ENCODE measurements at places on chromosomes 7 and 10.

GRCh38 chr10:68559251-68559650 is 886 bp upstream of the TET1 start:
- peaks cover 28% of the 10 kb centered on the region for H3K27me3 ChIP-seq
- no peak for DNase-seq
- no peak overlapping the region for H3K4me3 ChIP-seq
- no peak overlapping the region for H3K27ac ChIP-seq

- no peaks in the 10 kb centered on the region for H3K27me3 ChIP-seq
- DNase-seq: no peak
- no peak overlapping the region for H3K27ac ChIP-seq
- H3K4me1 ChIP-seq: no peaks in the 10 kb centered on the region
- no peaks in the 10 kb centered on the region for H3K36me3 ChIP-seq
These were observed 233.3 kb downstream of the NSUN6 start for GRCh38 chr10:18417950-18418527.

GRCh38 chr7:143299840-143300239 is 11.7 kb downstream of the CASP2 start:
- peaks cover 14% of the 10 kb centered on the region for H3K4me1 ChIP-seq
- no peak overlapping the region for H3K4me3 ChIP-seq
- peaks cover 34% of the 10 kb centered on the region for H3K36me3 ChIP-seq
- no peaks in the 10 kb centered on the region for H3K27me3 ChIP-seq
- H3K27ac ChIP-seq: no peak overlapping the region

GRCh38 chr7:19404912-19405329 is 259.7 kb upstream of the FERD3L start:
- no peak overlapping the region for H3K27ac ChIP-seq
- no peak overlapping the region for H3K4me3 ChIP-seq
- H3K4me1 ChIP-seq: peaks cover 18% of the 10 kb centered on the region

- H3K4me1 ChIP-seq: no peaks in the 10 kb centered on the region
- H3K4me3 ChIP-seq: no peak overlapping the region
- DNase-seq: no peak
- no peak overlapping the region for H3K27ac ChIP-seq
These were observed 269.1 kb downstream of the PRKG1 start for GRCh38 chr10:51343391-51343790.

DNA sequence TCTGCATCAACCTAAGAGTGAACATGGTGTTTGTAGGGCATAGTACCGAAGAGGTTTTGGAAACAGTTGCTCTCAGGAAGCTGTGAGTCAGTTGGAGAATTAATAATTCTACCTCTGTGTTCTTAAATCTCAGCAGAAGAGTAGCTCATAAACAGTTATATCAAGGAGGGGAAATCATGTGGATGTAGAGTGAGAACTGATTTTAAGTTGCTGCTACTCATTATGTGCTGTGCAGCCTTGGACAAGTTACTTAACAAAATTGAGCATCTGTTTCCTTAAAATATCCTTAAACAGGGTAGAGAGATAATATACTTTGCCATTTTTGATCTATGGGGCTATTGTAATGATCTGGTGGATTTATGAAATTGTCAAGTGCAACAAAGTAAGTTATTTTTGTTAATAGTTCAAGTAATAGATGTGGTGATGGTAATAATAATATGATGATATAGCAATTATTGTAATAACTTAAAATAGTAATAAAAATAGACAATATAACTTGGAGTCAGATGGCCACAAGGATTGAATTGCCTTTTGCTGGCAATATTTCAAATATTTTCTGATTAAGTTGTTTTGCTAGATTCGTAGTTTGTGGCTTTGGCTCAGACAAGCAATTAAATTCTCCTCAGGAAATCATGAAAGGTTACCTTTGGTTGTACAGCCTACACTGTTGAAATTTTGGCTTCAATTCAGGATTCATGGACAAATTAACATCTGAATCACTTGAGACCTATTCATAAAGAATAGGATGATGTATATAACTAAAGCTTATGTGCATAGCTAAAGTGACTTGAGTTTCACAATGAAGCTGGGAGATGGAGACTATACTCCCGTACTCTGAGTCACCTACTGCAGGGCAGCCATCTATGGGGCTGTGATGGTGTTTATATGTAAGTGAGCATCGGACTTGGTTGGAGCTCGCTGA is 228.5 kb downstream of the CDK14 start:
- H3K4me3 ChIP-seq: no peak overlapping the region
- H3K27ac ChIP-seq: no peak overlapping the region
- no peak for DNase-seq
- peaks cover 7% of the 10 kb centered on the region for H3K4me1 ChIP-seq
- H3K36me3 ChIP-seq: no peaks in the 10 kb centered on the region

GRCh38 chr10:26950934-26951333 is 90.2 kb upstream of the ABI1 start:
- no peaks in the 10 kb centered on the region for H3K36me3 ChIP-seq
- DNase-seq: no peak
- H3K27me3 ChIP-seq: no peaks in the 10 kb centered on the region
- H3K4me3 ChIP-seq: no peak overlapping the region
- no peak overlapping the region for H3K27ac ChIP-seq

DNA sequence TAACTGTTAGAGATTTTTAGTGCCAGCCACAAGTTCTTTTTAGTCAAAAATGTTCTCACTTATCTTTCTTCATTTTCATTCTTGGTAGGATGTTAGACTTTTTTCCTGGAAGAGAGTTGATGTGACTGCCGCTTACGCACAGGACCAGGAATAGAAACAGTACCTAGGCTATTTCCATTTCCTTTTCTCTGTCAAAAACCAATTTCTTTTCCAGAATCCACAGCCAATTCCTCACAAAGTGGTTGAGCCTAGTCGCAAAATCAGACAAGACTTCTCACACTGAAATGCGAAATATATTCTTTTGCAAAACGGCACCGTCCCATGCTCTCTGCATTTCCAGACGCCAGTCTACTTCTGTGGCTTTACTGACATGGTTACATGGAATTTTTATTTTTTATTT is 394.2 kb downstream of the GALNT17 start:
- H3K36me3 ChIP-seq: no peaks in the 10 kb centered on the region
- DNase-seq: no peak
- no peaks in the 10 kb centered on the region for H3K4me1 ChIP-seq
- H3K4me3 ChIP-seq: no peak overlapping the region
- H3K27me3 ChIP-seq: no peaks in the 10 kb centered on the region
- no peak overlapping the region for H3K27ac ChIP-seq

DNA sequence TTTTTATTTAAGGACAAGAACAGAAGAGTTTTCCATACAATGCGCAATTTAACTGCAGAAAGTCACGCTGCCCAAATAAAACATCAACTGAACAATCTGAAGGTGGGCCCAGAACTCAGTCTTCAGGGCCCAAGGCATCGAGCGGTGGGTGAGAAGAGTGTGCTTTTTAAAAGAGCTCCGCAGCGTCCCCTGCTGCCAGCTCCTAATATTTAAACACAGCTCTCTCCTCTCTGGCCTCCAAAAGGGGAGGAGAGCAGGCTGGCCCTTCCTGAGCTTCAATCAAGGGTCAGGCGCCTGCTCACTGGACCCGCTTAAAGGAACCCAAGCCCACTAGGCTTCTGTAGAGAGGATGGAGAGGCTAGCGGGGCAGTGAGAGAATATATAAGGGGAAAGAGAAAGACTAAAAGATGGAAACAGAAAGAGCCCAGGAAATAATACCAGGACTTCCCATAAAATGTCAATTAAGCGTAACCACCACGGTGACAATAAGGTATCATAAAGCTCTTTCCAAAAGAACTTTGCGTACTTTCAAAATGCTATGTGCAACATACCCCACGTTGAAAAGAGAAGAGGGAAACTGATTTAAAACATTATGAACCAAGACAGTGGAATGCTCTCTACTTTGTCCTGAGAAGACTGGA is 2.8 kb downstream of the FAM53B start:
- peak; percentile 70 for DNase-seq
- H3K36me3 ChIP-seq: peaks cover 15% of the 10 kb centered on the region
- H3K4me1 ChIP-seq: peaks cover 29% of the 10 kb centered on the region
- H3K4me3 ChIP-seq: peak overlapping the region; percentile 51

GRCh38 chr7:2148189-2148588 is 84.6 kb downstream of the MAD1L1 start:
- no peak overlapping the region for H3K4me3 ChIP-seq
- no peaks in the 10 kb centered on the region for H3K27me3 ChIP-seq
- H3K4me1 ChIP-seq: no peaks in the 10 kb centered on the region
- peaks cover 11% of the 10 kb centered on the region for H3K36me3 ChIP-seq

DNA sequence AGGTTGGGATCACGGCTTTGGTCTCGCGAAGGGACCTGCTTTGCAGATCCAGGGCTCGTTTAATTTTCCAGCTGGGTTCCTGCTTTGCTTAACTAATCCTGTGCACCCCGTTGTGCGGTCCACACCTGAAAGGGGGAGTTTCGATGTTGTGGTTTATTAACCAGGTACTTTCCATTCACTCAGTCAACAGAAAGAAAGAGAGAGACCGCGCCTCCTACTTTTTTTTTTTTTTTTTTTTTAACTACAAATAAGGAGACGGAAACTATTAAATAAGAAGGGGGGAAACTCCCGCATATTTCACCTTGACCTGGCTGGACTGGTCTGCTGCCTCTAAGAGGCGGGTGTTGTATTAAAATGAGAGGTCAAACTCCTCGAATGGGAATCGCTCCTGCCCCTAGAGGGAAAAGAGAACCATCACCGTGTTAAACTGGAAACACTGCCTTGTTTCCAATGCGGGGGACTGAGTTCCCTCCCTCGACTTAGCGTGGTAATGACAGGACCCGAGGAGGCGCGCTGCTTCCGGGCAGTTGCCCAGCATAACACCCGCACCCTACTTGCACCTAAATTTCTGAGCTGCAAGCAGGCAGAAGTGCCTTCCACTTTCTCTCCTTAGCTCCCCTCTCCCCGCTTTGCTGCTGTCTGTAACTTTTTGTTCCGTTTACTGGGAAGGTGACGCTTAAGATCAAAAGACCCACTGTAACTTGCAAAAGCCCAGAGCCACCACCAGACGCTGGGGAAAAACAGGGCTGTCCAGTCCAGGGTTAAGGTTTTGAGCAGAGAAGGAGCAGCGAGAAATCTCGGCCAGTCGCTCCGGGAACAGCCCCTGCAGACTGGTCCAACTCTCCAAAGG is 1.1 kb upstream of the ITGB8 start:
- peaks cover 18% of the 10 kb centered on the region for H3K4me1 ChIP-seq
- peak; percentile 94 for DNase-seq
- H3K36me3 ChIP-seq: peaks cover 64% of the 10 kb centered on the region
- H3K27me3 ChIP-seq: no peaks in the 10 kb centered on the region

GRCh38 chr7:51009716-51010496 is 227.2 kb upstream of the GRB10 start:
- H3K27ac ChIP-seq: no peak overlapping the region
- peaks cover 36% of the 10 kb centered on the region for H3K27me3 ChIP-seq
- H3K36me3 ChIP-seq: no peaks in the 10 kb centered on the region
- no peak overlapping the region for H3K4me3 ChIP-seq

DNA sequence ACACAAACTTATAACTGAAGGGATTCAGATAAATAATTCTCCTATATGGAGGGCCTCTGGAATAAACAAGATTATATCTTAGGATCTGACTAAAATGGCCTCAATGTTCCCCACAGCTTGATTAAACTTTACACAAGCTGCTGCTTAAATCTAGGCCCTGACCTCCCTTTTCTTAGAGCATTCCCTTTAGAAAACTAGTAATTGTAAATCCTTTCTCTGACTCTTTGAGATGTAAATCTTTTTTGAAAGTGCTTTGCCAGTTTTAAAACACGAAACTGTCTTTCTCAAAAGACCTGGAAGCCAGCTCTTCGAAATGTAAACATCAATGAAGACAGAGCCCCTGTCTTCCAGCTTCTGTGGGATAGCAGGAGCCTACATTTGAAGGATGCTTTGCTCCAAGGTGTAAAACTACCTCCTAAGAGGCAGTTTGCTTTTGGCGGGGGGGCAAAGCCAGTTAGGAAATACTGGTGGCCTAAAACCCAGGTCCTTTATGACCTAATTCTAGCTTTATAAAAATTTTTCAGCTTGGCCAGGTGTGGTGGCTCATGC is 758.7 kb downstream of the CNTNAP2 start:
- H3K27me3 ChIP-seq: no peaks in the 10 kb centered on the region
- H3K27ac ChIP-seq: no peak overlapping the region
- H3K36me3 ChIP-seq: no peaks in the 10 kb centered on the region
- no peak for DNase-seq
- no peak overlapping the region for H3K4me3 ChIP-seq

- H3K27me3 ChIP-seq: no peaks in the 10 kb centered on the region
- no peaks in the 10 kb centered on the region for H3K4me1 ChIP-seq
- no peak for DNase-seq
- no peak overlapping the region for H3K27ac ChIP-seq
These were observed 12.2 kb downstream of the LANCL2 start for GRCh38 chr7:55377162-55377817.

DNA sequence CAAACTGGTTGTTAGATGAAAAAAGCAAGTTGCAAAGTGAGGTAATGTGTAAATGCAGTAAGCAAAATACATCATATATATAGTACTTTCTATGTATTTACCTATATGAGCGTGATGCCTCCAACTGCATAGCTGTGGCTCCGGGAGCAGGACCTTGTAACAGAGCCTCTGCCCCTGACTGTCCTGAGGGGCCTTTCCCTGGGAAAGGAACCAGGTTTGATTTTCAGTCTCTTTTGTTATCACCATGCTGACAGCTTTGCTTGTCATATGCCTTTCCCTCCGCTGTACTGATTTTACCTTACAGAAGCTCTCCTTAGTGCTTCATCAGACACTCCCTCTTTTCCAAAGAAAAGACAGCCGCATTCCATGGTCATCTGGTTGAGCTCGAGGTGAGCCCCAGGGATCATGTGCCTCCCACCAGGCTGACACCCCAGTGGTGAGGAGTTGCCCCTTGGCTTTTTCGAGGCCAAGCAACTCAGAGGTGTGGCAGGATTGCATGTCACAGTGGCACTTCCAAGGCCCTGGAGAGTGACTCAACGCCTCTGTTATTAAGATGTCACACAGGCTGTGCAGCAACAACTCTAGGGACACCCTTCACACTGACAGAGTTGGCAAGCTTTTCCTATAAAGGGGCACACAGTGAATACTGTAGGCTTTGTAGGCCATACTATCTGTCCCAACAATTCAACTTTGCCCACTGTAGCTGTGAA is 78.9 kb downstream of the ALOX5 start:
- H3K36me3 ChIP-seq: no peaks in the 10 kb centered on the region
- no peak overlapping the region for H3K4me3 ChIP-seq
- H3K4me1 ChIP-seq: no peaks in the 10 kb centered on the region
- H3K27ac ChIP-seq: no peak overlapping the region
- no peak for DNase-seq

- peak overlapping the region; percentile 46 for H3K27ac ChIP-seq
- DNase-seq: no peak
- peak overlapping the region; percentile 15 for H3K4me3 ChIP-seq
- peaks cover 52% of the 10 kb centered on the region for H3K4me1 ChIP-seq
These were observed 288.1 kb downstream of the PARD3 start for GRCh38 chr10:34526758-34527730.
